ENCODE measurements at places on chromosomes 5 and 9. TPM values are rescaled to one million over a fixed set of nuclear protein-coding genes. Genes with fewer than 3 reads are reported as not detected.
A peak's percentile ranks its signal among the peaks of the same experiment; 100 is the strongest.

The CCL27 gene
- total RNA-seq, result 0.28 TPM

GRCh38 chr9:6428940-6429889, 16.2 kb downstream of the UHRF2 start:
- no peak for DNase-seq

The RNF14 gene
- total RNA-seq, result 19.5 TPM

- DNase-seq, result no peak
Observed at GRCh38 chr5:172266676-172267092, 16.9 kb downstream of the UBTD2 start.

- no peak for DNase-seq
Observed at GRCh38 chr9:93464395-93464794, 11.0 kb upstream of the FAM120AOS start.

- DNase-seq, result no peak
Observed at GRCh38 chr9:36441966-36442365, 41.9 kb upstream of the RNF38 start.

The SPINK13 gene
- total RNA-seq, result not detected

The C6 gene
- not detected for total RNA-seq

DNA sequence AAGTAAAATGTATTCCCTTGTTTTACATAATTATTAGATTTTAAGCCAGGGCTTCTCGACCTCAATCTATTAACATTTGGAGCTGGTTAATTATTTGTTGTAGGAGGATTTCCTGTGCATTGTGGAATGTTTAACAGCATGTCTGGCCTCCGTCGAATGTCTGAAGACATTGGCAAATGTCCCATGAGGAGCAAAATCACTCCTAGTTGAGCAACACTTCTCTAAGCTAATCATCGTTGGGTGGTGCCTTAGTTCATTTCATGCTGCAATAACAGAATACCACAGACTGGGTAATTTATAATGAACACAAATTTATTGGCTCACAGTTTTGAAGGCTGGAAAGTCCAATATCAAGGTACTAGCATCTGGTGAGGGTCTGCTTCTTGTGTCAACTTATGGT, 13.4 kb upstream of the VPS13A start:
- no peak for DNase-seq

GRCh38 chr9:117574099-117574498, 130.1 kb upstream of the TLR4 start:
- DNase-seq, result no peak

DNA sequence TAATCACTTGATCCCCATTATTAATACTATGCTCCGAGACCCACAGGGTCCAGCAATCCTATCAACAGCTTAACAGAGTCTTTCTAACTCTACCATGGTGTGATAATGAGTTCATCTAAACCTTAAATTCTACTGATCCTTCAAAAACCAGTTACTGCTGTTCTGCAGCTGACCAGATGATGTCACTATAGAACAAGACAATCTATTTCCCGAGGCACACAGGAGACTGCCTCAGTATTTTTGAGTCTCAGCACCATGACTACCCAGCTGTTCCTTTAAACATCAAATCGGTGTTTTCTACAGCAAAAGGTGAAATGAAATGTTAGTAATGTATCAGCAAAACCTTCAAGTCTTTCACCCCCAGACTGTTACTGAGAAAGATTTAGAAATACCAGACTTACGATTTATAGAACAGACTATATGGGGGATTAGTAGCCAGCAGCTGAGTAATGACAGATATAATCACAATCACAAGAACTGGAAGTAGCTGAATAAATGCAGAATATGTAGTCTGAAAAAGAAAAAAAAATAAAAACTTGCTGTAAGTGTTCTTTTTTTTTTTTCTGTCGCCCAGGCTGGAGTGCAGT, 16.9 kb downstream of the DNAJC18 start:
- peak; percentile 39 for DNase-seq

Data from H9 (cell line).